ENCODE measurements at places on chromosomes 16 and 17. TPM values are rescaled to one million over a fixed set of nuclear protein-coding genes. Genes with fewer than 3 reads are reported as not detected.
A peak's percentile ranks its signal among the peaks of the same experiment; 100 is the strongest.

GRCh38 chr17:43832976-43833829, at the start of gene MPP3:
MPP3 (minus strand) TSS chr17:43833146; CDS start chr17:43831906, 1,240 bp downstream.
- H3K36me3 ChIP-seq: no peaks in the 10 kb centered on the region
- peak; percentile 29 for DNase-seq
- H3K4me1 ChIP-seq: peaks cover 11% of the 10 kb centered on the region
- no peak within 1 kb of the TSS for H3K27ac ChIP-seq

- H3K27me3 ChIP-seq: no peaks in the 10 kb centered on the region
- no peak overlapping the region for H3K4me3 ChIP-seq
- no peak for DNase-seq
- H3K27ac ChIP-seq: no peak overlapping the region
Observed at GRCh38 chr16:19749571-19750080, 31.6 kb downstream of the IQCK start.

NPTX1 gene
- polyA plus RNA-seq: 0.13 TPM

- H3K4me1 ChIP-seq: peaks cover 53% of the 10 kb centered on the region
- peak overlapping the region; percentile 91 for H3K27ac ChIP-seq
- peak overlapping the region; percentile 93 for H3K4me3 ChIP-seq
- DNase-seq: peak; percentile 64
- H3K27me3 ChIP-seq: peaks cover 17% of the 10 kb centered on the region
Observed at GRCh38 chr17:79556271-79556670, 54.6 kb downstream of the RBFOX3 start.

DNA sequence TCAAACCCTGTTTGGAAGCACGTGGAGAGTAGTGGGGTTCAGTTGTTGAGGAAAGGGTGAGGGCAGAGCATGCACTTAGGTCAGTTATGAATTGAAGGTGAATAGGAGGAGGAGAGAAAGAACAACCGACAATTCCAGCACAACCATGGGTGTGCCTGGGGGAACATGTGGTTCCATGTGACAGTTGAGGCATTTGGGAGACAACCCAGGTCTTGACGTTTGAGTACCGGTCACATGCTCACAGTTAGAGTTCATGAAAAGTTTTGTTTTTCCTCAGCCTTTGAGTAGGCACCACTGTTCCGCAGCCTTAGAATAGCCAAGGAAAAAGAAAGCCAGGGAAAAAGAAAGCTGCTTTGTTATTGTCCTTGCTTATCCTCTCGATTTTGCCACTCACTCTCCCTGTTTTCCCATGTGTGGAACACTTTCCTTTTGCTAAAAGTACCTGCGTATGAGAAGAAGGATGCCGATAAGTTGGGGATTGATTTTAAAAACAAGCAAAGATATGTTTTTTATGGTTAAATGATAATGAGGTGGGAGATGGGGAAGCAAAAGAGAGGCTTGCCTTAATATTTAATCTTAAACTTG, 25.6 kb upstream of the ABCC11 start:
- no peaks in the 10 kb centered on the region for H3K27me3 ChIP-seq
- H3K4me1 ChIP-seq: no peaks in the 10 kb centered on the region
- H3K4me3 ChIP-seq: no peak overlapping the region
- no peak for DNase-seq

DNA sequence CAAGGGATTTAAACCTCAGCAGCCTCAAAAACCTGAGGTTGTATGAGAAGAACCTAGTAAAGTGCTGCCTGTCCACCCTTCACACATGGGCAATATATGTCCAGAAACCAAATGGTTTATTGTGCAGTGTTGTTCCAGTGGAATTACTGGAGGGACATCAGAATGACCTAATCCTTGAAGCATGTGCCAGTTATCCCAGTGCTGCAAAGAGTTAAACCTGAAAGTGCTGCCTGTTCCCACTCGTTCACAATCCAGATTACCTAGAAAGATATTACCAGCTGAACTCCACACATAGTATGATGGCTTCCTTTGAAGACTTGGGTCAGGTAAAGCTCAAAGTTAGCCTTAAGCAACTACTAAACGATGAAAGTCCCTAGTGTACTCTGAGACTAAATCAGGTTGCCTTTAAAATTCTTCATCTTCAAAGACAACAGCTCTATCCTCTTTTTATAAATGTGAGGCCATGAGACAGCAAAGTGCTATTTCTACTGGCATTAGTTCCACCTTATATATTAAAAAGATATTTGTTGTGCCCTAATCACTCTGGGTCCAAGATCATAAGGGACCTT, 133.1 kb downstream of the SNX11 start:
- peak overlapping the region; percentile 24 for H3K4me3 ChIP-seq
- peak overlapping the region; percentile 89 for H3K27ac ChIP-seq
- H3K36me3 ChIP-seq: no peaks in the 10 kb centered on the region

CPHXL2 gene
- not detected for polyA plus RNA-seq

DNA sequence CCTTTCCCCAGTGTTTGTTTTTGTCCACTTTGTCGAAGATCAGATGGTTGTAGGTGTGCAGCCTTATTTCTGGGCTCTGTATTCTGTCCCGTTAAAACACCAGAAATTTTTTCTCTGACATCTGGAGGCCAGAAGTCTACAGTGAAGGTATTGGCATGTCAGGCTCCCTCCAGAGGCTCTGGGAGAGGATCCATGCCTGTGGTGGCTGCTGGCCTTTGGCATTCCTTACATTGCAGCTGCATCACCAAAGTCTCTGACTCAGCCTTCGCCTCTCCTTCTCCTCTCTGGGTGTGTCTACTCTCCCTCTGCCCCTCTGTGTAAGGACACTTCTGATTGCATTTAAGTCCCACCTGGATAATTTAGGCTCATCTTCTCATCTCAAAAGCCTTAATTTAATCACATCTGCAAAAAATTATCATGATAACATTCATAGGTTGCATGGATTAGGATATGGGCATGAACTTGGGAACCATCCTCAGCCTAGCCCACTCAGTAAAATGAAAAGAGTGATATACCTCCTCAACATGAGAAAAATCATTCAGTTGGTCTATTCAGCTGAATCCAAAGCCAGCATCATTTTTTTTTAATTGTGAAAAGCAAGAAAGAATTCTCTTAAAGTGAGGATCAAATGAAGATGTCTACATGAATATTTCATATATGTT, 78.0 kb downstream of the MAP2K6 start:
- peaks cover 4% of the 10 kb centered on the region for H3K36me3 ChIP-seq
- no peaks in the 10 kb centered on the region for H3K27me3 ChIP-seq
- H3K4me1 ChIP-seq: peaks cover 26% of the 10 kb centered on the region
- H3K4me3 ChIP-seq: no peak overlapping the region

DNA sequence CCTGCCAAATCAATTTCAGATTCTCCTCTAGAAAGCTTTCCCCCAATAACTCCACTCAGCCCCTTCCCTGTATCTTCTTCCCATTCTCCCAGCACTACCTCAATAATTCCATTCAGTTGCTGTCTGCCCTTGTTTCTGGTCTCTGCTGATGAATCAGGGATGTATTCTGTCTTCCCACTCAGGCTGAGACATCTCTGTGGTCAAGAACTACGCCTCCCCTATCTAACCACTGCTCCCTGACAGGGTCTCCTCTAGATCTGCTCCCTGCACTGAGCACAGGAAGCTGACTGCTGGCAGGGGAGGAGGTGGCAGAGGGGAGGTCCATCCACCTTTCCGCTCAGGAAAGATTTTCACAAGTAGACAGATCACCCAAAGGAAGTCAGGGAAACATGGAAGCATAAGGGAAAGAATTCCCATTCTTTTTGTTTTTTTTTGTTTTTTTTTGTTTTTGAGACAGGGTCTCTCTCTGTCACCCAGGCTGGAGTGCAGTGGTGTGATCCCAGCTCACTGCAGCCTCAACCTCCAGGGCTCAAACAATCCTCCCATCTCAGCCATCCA, 16.9 kb upstream of the SP2 start:
- no peak overlapping the region for H3K4me3 ChIP-seq
- H3K27me3 ChIP-seq: peaks cover 3% of the 10 kb centered on the region
- no peak for DNase-seq
- H3K27ac ChIP-seq: no peak overlapping the region

- no peak for DNase-seq
- H3K4me3 ChIP-seq: peak overlapping the region; percentile 82
Observed at GRCh38 chr17:1644493-1645206, 882 bp downstream of the SCARF1 start.

AXIN2 gene
- 0.94 TPM for polyA plus RNA-seq

DNA sequence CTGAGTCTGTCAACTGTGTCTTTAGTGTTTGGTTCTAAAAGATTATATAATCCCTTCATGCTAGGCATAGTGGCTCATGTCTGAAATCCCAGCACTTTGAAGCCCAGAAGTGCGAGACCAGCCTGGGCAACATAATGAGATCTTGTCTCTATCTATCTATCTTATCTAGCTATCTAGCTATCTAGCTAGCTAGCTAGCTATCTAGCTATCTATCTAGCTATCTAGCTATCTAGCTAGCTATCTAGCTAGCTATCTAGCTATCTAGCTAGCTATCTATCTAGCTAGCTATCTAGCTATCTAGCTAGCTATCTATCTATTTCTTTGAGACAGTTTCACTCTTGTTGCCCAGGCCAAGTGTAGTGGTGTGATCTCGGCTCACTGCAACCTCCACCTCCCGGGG, 43.8 kb downstream of the SPAG9 start:
- peaks cover 13% of the 10 kb centered on the region for H3K36me3 ChIP-seq
- DNase-seq: no peak
- H3K27me3 ChIP-seq: no peaks in the 10 kb centered on the region

OR2C1 gene
- polyA plus RNA-seq: 0.34 TPM

DNA sequence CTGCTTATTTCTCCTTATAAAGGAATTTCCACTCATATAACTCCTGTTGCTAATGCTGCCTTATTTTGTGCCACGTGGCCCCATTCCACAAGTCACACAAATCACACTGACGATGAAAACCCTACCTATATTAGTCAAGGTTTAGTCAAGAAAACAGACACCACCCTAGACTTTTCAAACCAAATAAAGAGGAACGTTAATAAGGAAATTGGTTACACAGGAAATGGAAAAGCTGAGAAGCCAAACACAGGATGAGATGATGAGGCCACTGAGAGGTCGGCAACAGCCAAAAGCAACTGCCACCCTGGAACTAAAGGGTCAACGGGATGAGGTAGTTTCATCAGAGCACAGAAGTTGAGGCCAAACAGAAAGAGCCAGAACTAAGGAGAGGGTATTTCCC, 47.3 kb upstream of the ALOX12 start:
- peaks cover 6% of the 10 kb centered on the region for H3K4me1 ChIP-seq
- no peak overlapping the region for H3K27ac ChIP-seq
- no peaks in the 10 kb centered on the region for H3K36me3 ChIP-seq
- no peak overlapping the region for H3K4me3 ChIP-seq

GNAO1 gene
- polyA plus RNA-seq: 0.45 TPM

- no peak for DNase-seq
- H3K4me1 ChIP-seq: peaks cover 64% of the 10 kb centered on the region
- peak overlapping the region; percentile 74 for H3K4me3 ChIP-seq
- peak overlapping the region; percentile 88 for H3K27ac ChIP-seq
- peaks cover 10% of the 10 kb centered on the region for H3K27me3 ChIP-seq
Observed at GRCh38 chr17:28946239-28946638, 5.1 kb downstream of the PHF12 start.

- H3K27ac ChIP-seq: peak overlapping the region; percentile 93
- H3K4me3 ChIP-seq: peak overlapping the region; percentile 94
- peaks cover 46% of the 10 kb centered on the region for H3K27me3 ChIP-seq
- H3K36me3 ChIP-seq: no peaks in the 10 kb centered on the region
- peaks cover 68% of the 10 kb centered on the region for H3K4me1 ChIP-seq
- DNase-seq: peak; percentile 51
Observed at GRCh38 chr16:85557083-85557970, 55.8 kb upstream of the GSE1 start.

SLC5A11 gene
- polyA plus RNA-seq: not detected

AHSP gene
- not detected for polyA plus RNA-seq

PRRT2 gene
- not detected for polyA plus RNA-seq

- H3K27ac ChIP-seq: no peak overlapping the region
- DNase-seq: peak; percentile 67
- H3K4me1 ChIP-seq: no peaks in the 10 kb centered on the region
- H3K36me3 ChIP-seq: no peaks in the 10 kb centered on the region
- peaks cover 1% of the 10 kb centered on the region for H3K27me3 ChIP-seq
Observed at GRCh38 chr17:18217412-18218015, 7.9 kb upstream of the LLGL1 start.

Data from immature natural killer cell (primary cell).